T-helper 2 cell (primary cell): ENCODE measurements at places on chromosomes 1 and 21.

DNA sequence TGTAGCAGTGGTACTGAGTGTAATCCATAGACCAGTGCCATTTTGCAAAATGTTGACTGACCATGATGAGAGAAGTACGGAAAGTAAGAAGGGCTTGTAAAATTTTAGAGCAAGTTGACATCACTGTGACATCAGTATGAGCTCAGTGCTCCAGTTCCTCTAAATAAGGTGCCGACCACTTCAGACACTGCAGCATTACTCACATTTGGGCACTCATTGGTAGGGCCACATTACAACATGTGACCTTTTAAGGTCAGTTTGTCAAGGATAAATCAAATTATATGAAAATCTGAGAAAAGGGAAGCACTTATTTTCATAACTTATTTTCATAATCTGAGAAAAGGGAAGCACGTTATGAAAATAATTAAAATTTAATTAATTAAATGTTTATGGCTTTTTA is 128.0 kb upstream of the ERG start:
- DNase-seq: no peak

DNA sequence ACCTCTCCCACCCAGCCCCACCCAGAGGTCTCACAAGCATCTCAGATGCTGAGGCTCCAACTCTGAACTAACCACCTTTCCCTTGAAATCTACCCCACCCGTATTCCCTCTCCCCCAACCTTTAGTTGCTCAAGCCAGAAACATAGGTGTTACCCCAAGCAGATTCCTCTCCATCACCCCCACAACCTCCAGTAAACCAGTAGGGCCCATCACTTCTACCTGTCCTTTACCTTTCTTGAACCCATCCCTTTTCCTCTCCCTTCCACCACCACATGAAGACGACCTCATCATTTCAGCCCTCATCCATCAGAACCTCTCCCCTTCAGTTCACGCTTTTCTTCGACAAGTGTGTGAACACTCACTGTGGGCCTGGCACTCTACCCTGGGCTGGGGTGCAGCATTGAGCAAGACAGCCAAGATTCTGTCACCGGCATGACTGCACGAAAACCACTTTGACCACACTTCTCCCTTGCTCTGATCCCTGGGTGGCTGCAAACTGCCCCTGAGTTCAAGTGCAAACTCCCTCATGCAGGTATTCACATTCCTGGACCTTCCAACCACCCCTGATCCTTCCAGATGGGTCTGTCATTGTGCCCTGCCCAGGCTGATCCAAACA is 65.5 kb upstream of the LAPTM5 start:
- no peak for DNase-seq

GRCh38 chr1:184350573-184350972 is 36.3 kb upstream of the C1orf21 start:
- DNase-seq: no peak

- no peak for DNase-seq
Measured at GRCh38 chr21:31778546-31778945, 46.6 kb upstream of the SCAF4 start.

DNA sequence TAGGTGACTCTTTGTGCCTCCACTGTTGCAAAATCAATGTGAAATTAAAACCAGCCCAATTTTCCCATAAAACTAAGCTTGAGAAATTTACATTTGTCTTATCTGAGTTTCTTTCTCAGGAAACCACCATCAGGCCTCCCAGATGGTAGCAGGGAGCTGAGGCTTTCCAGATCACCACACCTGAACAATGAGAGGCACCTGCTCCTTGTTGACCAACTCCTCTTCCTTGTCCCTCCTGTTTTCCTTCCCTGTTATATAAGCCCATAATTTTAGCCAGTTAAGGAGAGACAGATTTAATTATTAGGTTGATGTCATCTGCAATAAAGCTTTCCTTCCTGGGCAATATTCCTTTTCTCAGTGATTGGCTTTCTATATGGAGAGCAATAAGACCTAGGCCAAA is 32.0 kb upstream of the C1orf185 start:
- no peak for DNase-seq

DNA sequence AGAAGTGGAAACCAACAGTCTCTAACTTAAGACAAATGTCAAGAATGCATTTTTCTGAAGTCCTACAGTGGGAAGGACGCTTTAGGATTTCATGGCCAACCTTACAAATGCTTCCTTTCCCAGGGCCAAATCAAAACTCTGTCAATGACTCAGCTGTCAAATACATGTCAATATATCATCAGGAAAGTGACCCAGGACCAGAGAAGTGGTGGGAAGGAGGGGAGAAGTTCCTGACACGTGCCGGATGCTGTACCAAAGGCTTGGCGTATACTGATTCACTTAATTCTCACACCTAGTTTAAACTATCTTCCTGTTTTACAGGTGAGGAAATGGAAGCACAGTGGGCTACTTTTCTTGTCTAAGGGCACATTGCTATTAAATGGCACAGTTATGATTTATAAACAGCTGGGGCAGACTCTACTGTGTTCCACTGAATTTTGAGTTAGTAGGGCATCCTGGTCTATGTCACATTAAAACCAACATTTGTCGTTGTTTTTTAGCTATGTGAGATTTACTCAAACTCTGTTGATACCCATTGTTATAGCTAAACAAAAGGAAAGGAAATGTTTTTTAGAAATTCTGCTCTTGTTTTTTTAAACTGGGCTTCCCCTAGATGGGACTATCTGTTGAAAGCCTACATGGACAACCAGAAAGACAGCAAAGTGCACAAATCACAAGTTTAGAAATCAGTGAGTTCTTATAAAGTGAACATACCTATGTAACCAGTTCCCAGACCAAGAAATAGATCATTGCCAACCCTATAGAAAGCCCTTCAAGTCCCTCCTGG is 208.2 kb upstream of the SGIP1 start:
- no peak for DNase-seq

DNA sequence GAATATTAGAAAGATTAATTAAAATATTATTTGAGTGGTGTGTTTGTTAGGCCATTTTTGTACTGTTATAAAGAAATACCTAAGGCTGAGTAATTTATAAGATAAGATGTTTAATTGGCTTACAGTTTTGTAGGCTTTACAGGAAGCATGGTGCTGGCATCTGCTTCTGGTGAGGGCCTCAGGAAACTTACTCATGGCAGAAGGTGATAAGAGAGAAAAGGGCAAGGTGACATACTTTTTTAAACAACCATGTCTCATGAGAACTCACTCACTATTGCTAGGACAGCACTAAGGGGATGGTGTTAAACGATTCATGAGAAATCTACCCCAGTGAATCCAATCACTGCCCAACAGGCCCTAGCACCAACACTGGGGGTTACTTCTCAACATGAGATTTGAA is 56.7 kb upstream of the RGS21 start:
- no peak for DNase-seq

DNA sequence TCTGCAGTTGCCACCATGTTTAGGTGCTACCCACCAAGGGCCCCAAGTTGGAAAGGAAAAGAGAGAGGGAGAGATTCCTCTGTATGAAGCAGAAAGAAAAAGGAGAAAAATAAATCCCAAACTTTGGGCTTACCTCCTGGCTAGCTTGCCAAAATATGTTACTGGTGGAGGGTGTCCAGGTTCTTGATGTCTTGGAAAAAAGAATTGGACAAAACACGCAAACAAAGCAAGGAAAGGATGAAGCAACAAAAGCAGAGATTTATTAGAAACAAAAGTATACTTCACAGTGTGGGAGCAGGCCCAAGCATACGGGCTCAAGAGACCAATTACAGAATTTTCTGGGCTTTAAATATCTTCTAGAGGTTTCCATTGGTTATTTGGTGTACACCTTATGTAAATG is 204.5 kb upstream of the LRRC7 start:
- DNase-seq: no peak

DNA sequence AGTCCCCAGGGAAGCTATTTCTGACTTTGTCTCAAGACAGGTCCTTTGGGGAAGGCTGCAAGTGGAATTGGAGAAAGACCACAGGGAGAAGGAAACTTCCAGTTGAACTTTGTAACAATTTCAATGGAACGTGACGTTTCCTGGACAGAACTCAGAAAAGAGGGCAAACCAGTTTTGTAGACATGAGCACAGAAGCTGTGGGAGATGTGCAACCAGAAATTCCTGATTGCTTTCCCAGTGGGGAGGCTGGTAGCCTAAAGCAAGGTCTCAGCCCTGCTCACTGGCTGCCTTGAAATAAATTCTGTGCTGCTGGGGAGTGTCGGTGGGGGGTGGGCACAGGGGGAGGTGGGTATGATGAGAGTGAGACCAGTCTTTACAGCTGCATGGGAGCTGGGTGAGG is 1206.7 kb upstream of the ADGRL2 start:
- no peak for DNase-seq

DNA sequence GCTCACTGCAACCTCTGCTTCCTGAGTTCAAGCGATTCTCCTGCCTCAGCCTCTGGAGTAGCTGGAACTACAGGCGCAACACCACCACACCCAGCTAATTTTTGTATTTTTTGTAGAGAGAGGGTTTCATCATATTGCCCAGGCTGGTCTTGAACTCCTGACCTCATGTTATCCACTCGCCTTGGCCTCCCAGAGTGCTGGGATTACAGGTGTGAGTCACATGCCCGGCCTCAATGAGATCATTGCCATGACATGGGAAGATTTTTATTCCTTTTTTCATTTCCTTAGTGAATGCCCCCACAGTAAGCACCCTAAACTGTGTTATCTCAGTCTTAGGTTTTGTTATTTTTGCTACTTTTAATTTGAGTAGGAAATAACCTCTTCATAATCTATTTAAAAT is 977.9 kb downstream of the BRINP3 start:
- DNase-seq: no peak

DNA sequence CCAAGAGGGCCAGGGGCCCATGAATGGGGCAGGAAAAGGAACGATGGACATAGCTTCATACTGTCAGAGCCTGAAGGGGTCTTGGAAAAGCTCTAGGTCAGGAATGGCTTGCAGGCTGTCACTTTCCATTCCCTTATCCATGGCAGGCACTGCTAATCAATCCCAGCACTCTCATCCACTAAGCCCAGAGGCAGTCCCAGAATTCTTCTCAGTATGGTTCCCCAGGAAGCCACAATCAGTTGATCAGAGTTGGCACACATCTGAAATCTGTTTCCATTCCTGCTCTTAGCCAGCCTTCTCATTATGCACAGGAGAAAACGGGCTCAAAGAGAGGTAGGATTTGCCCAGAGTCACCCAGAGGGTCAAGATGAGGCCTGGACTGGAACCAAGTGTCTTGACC is 65.7 kb downstream of the LACTBL1 start:
- DNase-seq: no peak

DNA sequence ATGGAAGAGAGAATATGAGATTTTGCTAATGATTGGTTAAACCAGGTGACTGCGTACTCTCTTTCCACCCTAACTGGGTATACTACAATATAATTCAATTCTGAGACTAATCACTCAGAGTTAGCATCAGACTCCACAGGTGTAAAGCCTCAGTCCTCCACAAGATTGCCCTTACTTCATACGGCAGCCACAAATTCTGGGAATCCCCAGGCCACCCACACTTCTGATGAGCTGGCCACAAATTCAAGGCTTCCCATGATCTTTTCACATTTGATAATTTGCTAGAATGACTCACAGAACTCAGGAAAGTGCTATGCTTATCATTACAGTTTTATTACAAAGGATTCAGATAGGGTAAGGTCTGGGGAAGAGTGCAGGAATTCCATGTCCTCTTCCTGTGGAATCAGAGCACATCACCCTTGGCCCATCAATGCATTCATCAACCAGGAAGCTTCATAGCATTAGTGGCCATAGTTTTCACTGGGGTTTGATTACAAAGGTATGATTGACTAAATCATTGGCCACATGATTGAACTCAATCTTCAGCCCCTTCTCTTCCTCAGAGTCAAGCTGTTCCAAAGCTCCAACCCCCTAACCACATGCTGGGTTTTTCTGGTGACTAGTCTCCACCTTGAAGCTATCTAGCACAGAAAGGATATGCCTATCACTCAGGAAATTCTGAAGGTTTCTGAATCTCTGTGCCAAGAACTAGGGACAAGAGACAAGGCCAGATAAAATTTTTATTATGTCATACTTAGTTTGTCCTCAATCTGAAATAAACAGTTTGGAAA is 131.7 kb downstream of the HHIPL2 start:
- DNase-seq: no peak

DNA sequence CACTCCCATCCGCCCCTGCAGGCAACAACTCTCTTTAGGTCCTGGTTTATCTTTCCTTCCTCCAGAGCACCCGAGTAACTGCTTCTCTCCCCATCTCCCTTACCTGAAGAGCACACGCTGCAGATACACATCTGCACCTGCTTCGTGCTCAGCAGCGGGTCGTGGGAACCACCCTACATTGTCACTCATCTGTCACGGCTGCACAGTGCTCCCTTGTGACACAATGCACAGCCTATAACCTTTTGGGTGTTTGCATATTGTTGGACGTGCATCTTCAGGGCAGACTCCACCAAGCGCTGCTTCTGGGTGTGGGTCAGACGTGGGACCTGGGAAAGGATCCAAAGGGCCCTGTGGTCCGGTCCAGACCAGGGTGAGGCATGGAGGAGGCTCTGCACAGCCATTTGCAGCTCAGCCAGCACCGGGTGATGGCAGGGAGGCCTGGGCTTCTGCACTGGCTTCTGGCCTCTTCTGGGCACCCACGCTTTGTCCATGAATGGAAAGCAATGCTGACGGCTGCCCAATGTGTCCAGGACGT is 42.5 kb downstream of the WDR4 start:
- DNase-seq: no peak

GRCh38 chr1:2448098-2448445 is 28.0 kb upstream of the PLCH2 start:
- DNase-seq: no peak

- no peak for DNase-seq
Measured at GRCh38 chr1:209414803-209415329, 168.6 kb upstream of the CAMK1G start.

GRCh38 chr1:25945761-25946160 is 39.5 kb upstream of the STMN1 start:
- no peak for DNase-seq

DNA sequence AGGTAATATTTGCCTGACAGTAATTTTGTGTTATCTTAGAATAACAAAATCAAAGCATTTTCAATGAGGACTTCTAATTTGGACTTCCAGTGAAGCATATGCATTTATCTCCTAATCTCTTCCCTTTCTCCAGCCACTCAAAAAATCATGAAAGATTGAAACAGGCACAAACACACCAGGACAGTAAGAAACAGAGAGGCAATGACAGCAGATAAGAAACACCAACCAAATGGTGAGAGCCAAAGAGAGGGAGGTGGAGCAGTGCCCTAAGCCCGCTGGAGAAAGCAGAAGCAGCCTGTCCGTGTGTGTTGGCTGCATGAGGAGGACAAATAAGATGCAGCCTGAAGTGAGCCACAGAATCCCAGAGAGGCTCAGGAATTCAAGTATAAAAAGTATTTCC is 39.0 kb downstream of the SLC44A3 start:
- DNase-seq: no peak
